Stimulated activated CD8-positive, alpha-beta memory T cell treated with anti-CD3 and anti-CD28 coated beads, Interleukin-4, amount 100 ng/mL, for 1 hour (primary cell): ENCODE measurements at places on chromosomes 2 and 18.

DNA sequence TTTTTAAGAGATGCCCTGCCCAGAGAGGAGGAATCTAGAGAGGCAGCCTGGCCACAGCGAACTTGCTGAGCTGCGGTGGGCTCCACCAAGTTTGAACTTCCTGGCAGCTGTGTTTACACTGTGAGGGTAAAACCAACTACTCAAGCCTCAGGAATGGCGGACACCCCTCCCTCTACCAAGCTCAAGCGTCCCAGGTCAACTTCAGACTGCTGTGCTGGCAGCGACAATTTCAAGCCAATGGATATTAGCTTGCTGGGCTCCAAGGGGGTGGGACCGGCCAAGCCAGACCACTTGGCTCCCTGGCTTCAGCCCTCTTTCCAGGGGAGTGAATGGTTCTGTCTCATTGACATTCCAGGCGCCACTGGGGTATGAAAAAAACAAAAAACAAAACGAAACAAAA is 289.4 kb downstream of the KCNS3 start:
- DNase-seq, result no peak

DNA sequence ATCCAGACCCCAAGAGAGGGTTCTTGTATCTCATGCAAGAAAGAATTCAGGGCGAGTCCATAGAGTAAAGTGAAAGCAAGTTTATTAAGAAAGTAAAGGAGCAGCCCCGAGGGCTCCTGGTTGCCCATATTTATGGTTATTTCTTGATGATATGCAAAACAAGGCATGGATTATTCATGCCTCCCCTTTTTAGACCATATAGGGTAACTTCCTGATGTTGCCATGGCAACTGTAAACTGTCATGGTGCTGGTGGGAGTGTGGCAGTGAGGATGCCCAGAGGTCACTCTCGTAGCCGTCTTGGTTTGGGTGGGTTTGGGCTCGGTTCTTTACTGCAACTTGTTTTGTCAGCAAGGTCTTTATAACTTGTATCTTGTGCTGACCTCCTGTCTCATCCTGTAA is 750.2 kb upstream of the FANCL start:
- no peak for DNase-seq

DNA sequence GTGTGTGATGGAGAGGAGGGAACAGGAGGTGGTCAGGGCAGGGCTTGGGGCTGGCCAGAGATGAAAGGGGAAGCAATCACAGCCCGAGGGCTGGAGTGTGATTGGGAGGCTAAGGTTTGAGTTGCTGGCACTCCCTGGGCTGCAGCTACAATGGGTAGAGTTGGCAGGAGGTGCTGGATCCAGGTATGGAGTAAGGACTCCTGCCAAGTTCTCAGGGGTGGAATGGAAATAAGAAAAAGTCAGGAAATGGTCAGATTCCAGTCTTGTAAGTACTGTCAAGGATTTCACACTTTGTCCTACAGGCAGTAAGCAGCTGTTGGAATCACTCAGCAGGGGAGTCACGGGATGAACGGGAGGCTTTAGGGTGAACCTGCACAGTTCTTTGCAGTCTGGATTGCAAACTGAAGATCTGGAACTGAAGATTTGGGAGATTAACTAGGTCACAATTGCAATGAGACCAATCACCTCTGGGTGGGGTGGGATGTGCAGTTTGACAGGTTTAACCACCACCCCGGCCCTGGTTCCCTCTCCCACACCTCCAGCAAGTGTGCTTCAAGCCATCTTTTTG is 10.9 kb upstream of the INPP5D start:
- no peak for DNase-seq

- DNase-seq, result no peak
Measured at GRCh38 chr18:61064911-61065310, 268.3 kb upstream of the CDH20 start.

DNA sequence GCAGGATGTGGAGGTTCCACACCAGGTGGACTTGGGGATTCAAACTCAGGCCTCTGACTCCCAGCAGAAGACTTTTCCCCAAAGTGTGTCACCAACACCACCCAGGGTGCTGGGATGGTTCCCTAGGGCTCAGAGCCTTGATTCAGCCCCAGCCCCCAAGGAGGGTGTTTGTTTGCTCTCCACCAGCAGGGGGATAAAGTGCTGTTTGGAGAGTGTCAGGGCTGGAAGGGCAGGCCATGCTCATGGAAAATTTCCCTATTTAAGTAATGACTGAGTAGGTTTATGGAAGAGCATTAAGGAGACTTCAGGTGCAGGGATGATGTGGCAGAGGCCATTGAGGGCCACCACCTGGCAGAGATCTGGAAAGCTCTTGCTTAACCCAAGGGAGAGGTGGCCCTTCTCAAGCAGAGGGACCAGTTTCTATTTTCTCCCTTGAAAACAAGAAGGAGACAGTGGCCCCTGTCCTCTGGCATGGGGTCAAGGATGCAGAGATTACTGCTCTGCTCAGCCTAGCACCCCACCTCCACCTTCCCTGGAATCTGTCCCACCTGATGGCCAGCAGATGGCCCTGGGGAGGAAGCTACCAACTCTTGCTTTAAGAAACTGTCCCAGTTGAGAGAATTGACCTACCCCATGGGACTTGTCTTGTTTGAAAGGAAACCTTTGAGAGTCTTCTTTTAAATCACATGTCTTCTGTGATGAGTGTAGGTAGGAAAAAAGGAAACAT is 122.1 kb downstream of the ACOXL start:
- no peak for DNase-seq

- no peak for DNase-seq
Measured at GRCh38 chr18:9876867-9877654, 8.7 kb upstream of the TXNDC2 start.

GRCh38 chr2:120576509-120577474 is 158.9 kb upstream of the GLI2 start:
- no peak for DNase-seq

DNA sequence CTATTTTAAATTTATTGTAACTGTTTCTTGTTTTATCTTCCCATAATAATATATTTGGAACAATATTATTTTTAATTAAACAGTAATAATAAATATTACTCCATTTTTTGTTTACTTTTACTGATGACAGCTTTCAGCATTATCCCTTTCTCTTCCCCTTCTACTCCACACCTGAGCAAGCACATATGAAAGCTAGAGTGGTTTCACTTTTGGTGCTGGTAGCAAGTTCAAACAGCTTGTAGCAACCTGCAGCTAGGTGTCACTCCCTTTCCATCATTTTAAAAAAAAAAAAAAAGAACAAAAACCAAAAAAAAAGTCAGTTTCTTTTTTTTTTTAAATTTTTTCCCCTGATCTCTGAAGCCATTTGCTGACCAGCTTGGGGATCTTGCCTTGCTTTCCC is 801.8 kb downstream of the CCDC85A start:
- DNase-seq, result no peak

GRCh38 chr18:69480460-69480859 is 79.8 kb downstream of the DOK6 start:
- DNase-seq, result no peak

DNA sequence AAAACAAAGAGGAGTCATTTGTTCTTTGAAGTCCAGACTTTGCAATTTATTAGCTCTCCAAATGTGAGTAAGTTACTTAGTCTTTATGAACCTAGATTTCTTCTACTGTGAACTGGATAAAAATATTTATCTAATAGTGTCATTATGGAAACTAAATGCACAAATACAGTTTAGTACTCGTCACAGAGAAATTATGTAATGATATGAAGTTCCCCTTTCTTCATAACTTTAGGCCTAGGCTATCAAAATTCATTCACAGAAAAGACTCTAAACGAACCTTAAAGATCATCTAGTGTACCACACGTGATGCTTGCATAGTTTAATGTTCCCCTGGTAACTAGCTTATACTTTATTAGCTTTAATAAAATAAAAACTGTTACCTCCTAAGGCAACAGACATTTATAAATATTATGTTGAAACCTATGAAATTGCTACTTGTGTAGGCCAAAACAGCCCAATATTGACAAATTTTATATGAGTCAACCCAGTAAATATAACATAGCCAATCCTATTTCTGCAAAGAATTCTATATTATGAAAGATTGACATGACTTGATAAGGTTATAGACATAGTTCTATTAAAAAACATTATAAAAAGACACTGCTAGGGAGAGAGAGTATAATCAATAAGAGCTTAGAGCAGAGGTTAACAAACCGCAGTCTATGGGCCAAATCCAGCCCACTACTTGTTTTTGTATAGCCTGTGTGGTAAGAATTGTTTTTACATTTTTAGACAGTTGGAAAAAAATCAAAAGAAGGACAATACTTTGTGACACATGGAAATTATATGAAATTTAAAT is 44.9 kb upstream of the ITPRID2 start:
- no peak for DNase-seq

DNA sequence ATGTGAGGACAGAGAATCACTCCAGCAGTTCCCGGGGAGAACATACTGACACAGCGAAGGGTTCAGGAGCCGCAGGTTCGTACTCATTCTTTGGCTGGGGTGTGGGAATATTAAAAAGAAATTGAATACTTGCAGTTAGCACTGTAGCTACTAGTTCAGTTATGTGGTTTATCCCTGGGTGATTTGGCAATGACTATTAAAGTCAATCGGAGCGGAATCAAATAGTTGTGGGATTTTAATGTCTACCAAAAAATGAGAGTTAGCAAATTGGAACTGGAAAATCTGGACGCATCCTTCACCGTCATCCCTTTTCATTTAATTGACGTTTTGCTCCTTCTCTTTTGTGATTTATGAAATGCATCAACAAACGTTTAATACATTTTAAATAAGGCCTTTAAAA is 50.8 kb downstream of the GBX2 start:
- DNase-seq, result no peak

DNA sequence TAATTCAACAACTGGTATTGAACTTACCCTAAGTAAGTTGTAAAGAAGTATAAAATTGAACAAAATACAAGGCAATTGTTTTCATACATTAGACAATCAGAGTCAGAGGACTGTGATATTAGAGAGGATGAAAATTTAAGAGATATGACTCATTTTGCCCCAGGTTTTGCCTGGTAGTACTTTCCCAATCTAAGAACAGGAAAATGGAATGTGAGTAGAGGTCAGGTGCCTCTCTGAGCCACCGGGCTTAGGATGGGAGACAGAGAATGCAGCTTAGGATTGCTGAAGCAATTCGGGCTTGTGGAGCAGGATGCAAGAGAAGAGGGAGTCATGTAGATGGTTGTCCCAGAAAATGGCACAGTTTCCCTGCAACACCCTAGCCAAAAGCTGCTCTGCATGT is 219.7 kb upstream of the CHST9 start:
- no peak for DNase-seq

GRCh38 chr18:23825978-23826405 is 136.7 kb downstream of the LAMA3 start:
- no peak for DNase-seq
